ENCODE measurements at places on chromosomes 6 and 20.

DNA sequence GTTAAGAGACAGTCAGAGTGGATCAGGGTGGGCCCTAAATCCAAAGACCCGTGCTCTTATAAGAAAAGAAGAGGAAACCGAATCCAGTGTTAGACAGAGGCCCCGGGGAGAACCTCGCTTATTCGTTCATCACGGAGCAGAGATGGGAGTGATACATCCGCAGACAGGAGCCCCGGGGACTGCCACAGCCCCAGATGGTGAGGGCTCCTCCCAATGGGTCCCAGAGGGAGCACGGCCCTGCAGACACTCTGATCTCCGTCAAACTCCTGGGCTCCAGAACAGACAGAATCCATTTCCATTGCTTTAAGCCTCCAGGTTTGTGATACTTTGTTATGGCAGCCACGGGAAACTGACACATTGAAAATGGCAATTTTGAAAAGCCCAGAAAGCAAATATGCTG lies 47.0 kb downstream of the CDH4 start:
- DNase-seq = no peak

DNA sequence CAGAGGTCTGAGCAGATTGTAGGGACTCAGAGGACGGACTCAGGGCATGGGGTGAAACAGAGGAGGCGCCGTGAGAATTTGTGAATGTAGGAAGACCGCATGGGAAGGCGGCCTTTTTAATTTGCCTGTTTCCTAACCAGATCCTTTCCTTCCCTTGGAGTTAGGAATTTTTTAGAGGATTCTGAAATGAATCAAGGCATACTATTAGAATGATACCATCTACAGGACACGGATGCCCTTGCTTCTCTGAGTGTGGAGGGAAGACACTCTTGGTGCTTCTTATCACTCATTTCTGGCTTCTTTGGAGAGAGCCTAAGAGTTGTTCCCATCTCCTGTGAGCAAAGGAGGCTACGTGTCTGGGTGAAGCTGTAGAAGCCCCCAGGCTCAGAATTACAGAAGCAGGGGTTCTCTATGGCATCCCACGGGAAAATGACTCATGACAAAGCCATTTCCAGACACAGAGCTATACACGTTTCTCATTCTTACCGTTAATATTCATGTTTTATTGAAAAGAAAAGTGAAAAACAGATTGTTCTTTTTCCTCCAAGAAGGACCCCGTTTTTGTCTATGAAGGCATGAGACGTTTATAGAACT lies 148.5 kb downstream of the EDN3 start:
- no peak for DNase-seq

- DNase-seq = no peak
Observed at GRCh38 chr20:2402271-2402980, 21.7 kb downstream of the TGM6 start.

DNA sequence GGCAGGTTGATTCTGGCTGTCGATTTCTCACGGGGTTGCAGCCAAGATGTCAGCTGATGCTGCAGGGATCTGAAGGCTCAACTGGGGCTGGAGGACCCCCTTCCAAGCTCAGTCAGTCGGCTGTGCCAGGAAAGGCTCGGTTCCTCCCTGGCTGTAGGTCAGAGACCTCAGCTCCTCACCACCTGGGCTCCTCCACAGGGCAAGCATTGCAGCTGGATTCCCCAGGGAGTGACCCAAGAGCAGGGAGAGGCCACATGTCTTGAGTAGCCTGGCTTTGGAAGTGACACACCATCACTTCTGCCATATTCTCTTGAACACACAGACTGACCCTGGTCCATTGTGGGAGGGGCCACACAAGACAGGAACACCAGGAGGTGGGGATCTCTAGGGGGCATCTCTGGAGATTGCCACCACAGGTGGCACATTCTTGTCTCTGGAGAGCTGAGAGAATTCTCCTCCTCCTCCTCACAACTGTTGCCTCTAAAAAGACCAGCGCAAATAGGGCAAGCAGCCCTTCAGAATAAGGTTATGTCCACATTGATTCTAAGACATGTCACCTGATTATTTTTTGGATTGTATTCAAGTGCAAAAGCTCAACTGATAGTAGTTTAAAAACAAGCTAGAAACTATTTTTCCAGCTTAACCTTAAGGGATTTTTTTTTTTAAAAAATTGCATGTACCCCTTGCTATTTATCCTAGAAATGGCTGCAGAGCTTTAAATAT lies 270.5 kb downstream of the NRN1 start:
- no peak for DNase-seq

GRCh38 chr20:47776639-47777038 lies 8.6 kb downstream of the SULF2 start:
- DNase-seq = no peak

DNA sequence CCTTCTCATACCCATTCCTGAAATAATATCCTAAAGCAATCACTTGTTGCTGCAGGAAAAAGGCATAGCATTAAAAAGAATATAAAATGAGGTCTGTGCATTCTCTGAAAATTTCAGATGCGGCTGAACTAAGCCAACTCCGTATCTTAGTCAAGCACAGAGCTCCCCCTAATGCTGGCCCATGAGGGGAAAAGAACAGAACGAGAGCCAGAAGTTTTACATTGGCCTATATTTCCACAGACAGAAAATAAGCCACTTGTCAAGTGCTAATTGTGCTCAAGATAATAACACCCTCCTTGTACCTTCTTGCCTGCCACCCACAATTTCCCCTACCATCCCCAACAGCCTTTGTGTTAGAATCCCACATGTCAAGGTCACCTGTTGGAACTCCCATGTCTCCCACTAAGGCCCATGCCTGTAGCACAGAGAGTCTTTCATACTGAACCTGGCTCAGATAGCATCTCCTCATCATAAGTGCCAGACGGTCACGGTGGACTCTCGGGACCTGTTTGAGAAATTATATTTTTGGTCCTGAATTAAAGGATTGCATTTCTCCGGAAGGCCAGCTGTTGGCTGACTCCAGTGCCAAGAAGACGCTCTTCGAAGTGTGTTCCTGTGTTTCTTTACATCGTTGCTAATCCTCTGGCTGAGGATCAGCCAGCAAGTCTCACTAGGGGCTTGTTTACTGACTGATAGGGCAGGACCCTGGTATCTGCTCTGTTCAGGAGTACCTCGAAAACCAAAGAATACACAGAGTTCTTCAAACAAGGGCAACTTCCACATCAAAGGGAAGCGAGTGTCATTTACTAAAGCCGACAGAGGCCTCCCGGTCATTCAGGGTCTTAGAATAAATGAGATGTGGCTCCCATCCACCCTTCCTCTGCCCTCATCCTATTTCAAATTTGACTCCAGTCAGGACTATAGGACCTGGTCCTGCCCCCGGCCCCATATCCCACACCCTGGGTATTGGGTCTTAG lies 183.4 kb upstream of the FBXL4 start:
- no peak for DNase-seq

Measured in stimulated activated CD8-positive, alpha-beta memory T cell treated with anti-CD3 and anti-CD28 coated beads, Interleukin-12 subunit alpha, Interleukin-12 subunit beta, amount 100 ng/mL, for 4 hours (primary cell).